ENCODE measurements at places on chromosomes 12 and 14. TPM values are rescaled to one million over a fixed set of nuclear protein-coding genes. Genes with fewer than 3 reads are reported as not detected.

The HOXC9 gene
- total RNA-seq = not detected

The POU6F1 gene
- 8.3 TPM for total RNA-seq

The TMEM63C gene
- total RNA-seq = not detected

The ERP27 gene
- 0.18 TPM for total RNA-seq

The HPD gene
- total RNA-seq = 2.9 TPM

The ARPC3 gene
- 123 TPM for total RNA-seq

The MDP1 gene
- total RNA-seq = 14.5 TPM

The FAM181A gene
- not detected for total RNA-seq

The PRH1 gene
- total RNA-seq = 9.1 TPM

The ADAM21 gene
- total RNA-seq = 0.65 TPM

The RITA1 gene
- 10.8 TPM for total RNA-seq

The LHX5 gene
- not detected for total RNA-seq

The JAG2 gene
- 22.4 TPM for total RNA-seq

The SERPINA12 gene
- not detected for total RNA-seq

The DHRS2 gene
- not detected for total RNA-seq

The B3GNT4 gene
- total RNA-seq = not detected

The NUDT14 gene
- 25.9 TPM for total RNA-seq

The CLEC1B gene
- not detected for total RNA-seq

The TM9SF1 gene
- 34.0 TPM for total RNA-seq

The IL23A gene
- total RNA-seq = not detected

The CACNA2D4 gene
- total RNA-seq = 2.6 TPM

The CLEC2B gene
- 3.9 TPM for total RNA-seq

The RFC5 gene
- total RNA-seq = 4.9 TPM

The RASSF9 gene
- total RNA-seq = 2.5 TPM

The TPPP2 gene
- total RNA-seq = 1.6 TPM

The OTUB2 gene
- total RNA-seq = 0.56 TPM

The RNASE3 gene
- not detected for total RNA-seq

The MANSC1 gene
- total RNA-seq = 18.5 TPM

The POLE2 gene
- 1.2 TPM for total RNA-seq

The PROX2 gene
- not detected for total RNA-seq

The IRF2BPL gene
- total RNA-seq = 41.4 TPM

The FSCB gene
- total RNA-seq = not detected

The ABCC9 gene
- total RNA-seq = 44.6 TPM

The NDUFA12 gene
- 279 TPM for total RNA-seq

The PARPBP gene
- total RNA-seq = 1.2 TPM

The RTL1 gene
- total RNA-seq = not detected

The RFLNA gene
- 0.52 TPM for total RNA-seq

The KCNC2 gene
- total RNA-seq = not detected

The TAS2R13 gene
- 0.41 TPM for total RNA-seq

The RHOJ gene
- total RNA-seq = 27.1 TPM

The GALNT9 gene
- total RNA-seq = 2.6 TPM

The TEX22 gene
- total RNA-seq = 0.77 TPM

The E2F7 gene
- 0.16 TPM for total RNA-seq

The SENP1 gene
- total RNA-seq = 10.7 TPM

The SMIM41 gene
- total RNA-seq = not detected

The ST8SIA1 gene
- total RNA-seq = 3.0 TPM

The BICDL1 gene
- 13.4 TPM for total RNA-seq

The MMP19 gene
- 11.1 TPM for total RNA-seq

The IFT81 gene
- total RNA-seq = 12.6 TPM

The SLC2A13 gene
- 16.3 TPM for total RNA-seq

The LALBA gene
- total RNA-seq = not detected

The CEP170B gene
- total RNA-seq = 12.4 TPM

The KCNH3 gene
- 0.73 TPM for total RNA-seq

The ANKLE2 gene
- 21.1 TPM for total RNA-seq

The CLEC4A gene
- 1.7 TPM for total RNA-seq

The KDM5A gene
- 36.5 TPM for total RNA-seq

Measured in left cardiac atrium (tissue), 4 donors.